ENCODE measurements at places on chromosomes 16 and 17.

- DNase-seq: no peak
Observed at GRCh38 chr16:79843631-79844043, 243.1 kb upstream of the MAF start.

DNA sequence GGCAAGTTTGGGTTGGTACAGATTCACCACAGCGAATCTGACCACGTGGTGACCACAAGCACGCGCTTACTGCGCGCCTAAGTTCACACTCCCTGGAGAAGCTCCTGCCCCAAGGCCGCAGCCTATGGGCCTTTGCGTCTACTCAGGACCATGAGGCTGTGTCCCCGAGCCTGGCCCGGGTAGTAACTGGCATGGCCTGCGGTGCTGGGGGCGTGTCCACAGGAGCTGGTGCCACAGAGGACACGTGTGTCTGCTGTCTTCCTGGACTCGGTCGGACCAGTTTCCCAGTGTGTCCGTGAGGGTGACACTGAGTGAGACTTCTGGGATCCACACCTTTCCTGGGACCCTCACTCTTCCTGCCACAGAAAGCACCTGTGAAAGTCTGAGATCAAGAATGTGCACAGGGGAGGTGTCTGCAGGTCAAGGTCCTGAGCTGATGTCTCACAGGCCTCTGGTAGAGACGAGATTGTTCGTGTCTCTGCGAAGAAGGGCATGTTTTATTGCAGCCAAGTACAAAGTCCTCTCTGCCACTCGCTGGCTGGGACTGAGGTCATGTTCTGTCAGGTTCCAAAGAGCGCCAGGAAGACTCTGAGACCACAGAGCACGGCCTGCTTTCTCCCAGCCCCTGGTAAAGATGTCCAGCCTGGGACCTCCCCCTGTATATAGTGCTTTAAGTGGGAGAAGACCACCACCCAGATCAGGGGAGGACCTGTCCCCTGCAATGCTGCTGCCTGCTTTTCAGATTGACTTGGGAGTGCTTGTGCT is 25.2 kb upstream of the CAPN15 start:
- no peak for DNase-seq

GRCh38 chr17:43530288-43531081 is 15.7 kb downstream of the ETV4 start:
- peak; percentile 90 for DNase-seq

DNA sequence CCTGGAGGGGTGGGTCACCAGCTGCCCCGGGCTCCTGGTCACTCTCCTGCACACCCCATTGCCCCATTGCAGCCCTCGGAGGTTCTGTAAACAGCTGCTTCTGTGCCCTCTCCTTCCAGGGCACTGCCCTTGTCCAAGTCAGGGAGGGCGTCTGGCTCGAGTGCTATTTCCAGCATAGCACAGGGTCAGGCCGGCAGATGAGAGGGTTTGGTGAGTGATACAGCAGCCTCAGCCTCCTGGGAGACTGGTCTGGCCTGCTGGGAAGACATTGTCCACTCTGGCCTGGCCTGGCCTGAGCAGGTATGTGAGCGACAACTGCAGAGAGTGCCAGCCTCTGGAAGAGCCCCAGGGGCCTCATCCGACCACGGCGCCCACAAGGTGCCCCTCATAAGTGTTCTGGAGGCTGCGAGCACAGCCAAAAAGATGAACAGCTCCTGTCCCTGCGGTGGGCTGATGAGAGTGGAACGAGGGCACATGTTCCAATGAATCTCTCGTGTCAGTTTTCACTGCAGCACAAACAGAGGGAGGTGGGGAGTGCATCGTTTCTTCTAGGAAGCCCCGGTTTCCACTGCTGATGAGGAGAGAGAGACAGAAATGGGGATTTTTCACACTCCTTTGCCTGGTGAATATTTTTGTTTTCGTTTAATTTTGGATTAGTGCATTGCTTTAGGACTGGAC is 105.8 kb upstream of the SDK2 start:
- DNase-seq: no peak

DNA sequence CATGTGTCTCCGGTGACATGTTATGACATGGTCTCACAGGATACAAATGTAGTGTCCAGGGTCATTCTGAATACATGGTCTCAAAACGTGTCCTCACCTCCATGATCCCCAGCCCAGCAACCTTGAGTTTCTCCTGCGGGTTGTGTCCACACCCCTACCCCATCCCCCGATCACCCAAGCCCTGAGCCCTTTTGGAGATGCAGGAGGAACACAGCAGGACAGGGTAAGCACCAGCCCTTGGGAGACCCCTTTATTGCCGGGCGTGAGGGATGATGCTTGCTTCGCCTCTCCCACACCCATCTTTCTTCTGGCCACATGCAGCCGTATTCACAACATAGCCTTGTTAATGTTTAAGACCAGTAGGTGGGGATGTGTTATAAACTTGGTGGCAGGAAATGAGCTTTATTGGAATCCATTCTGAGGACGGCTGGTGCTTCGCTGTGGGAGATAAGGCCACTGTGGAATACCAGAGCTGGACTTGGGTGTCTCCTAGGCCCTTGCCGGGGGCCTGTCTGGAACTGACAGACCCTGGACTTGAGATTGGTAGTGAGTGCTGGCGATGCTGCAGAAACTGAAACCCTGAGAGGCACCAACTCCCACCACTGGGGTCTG is 5.5 kb downstream of the TMEM132E start:
- DNase-seq: peak; percentile 57

GRCh38 chr16:55543472-55543871 is 23.0 kb upstream of the CAPNS2 start:
- DNase-seq: peak; percentile 65

DNA sequence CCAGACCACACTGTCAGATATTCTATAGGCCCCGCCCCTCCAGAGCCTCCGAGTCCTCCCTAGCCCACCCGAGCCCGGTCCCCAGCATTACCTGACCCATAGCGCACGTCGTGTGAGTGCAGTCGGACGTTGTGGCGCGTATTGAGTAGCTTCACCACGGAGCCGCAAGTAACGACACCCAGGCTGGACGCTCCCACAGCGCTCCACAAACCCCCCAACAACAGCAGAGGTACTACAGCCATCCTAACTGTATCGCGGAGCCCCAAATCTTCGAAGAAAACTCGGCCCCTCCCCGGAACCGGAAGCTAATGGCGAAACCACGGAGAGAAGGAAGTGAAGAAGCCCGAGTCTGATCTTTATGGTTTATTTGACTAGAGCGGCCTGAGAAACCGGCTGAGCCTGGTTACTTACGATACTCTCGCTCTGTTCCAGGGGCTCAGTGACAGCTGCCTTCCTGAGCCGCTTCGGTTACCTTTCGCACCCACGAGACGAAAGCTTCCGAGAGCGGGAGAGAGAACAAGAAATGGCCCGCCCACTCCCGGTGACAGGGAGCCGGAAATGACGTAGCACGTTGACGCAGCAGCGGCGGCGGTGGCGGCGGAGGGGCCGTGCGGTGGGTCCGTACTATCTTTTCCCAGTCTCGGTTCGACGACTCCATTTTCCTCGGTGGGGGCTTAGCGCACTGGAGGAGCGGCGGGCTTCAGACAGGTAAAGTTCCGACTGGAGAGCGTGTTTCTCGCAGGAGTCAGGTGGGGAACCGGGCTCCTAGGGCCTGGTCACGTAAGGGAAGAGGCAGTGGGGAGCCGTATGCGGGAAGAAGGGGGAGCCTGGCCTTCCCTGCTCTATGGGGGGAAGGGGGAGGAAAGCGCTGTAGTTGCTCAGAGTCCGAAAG is at the start of the genes SDF2 and SUPT6H:
Gene SDF2 (minus strand): TSS at position 272 of the 892 bp plus-strand sequence. CDS start 30 bp downstream, at position 242.
Gene SUPT6H (plus strand): TSS at position 571 of the 892 bp plus-strand sequence. CDS start 11,197 bp downstream, outside the sequence.
- DNase-seq: peak; percentile 84

GRCh38 chr16:12758670-12759558 is 44.8 kb downstream of the CPPED1 start:
- DNase-seq: no peak

DNA sequence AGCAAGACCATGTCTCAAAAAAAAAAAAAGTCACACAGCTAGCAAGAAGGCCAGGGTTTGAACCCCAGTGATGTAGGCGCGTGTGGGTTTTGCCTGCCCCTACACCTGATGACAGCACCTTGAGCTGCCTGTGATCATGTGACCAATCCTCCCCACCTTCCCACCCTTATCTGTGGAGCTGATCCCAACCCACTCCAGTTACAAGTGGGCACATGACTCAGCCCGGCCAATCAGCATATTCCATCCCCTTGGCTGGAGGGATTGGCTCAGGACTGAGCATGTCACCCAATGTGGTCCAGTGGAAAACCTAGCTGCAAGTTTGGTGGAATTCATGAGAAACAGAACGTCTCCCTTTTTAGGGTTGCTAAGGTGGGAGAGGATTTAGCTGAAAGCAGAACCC is 6.6 kb downstream of the TMEM114 start:
- DNase-seq: peak; percentile 23

GRCh38 chr16:85412911-85413520 is 200.1 kb upstream of the GSE1 start:
- DNase-seq: no peak

GRCh38 chr16:67199011-67199807 is at the start of gene ELMO3:
TSS of gene ELMO3 (plus strand) at chr16:67199131. CDS start at chr16:67199327, 196 bp downstream.
- no peak for DNase-seq

- no peak for DNase-seq
Observed at GRCh38 chr17:29038085-29038795, 4.7 kb upstream of the PIPOX start.

DNA sequence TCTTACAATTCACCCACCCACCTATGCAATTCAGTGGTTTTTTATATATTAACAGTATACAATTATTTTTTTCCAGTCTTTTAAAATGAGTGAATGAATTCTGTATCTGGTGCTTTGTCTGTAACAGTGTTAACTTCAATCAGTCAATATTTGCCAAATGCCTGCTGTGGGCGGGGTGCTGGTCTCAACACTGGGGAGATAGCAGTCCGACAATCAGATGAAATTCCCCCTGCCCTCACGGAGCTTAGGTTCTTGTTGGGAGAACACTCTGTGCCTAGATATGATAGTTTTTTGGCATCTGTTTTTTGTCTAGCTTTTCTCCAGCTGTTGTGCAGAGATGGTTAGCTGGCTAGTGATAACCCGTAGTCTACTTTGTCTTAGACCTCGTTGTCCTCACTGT is 201.1 kb downstream of the SNX29 start:
- no peak for DNase-seq

DNA sequence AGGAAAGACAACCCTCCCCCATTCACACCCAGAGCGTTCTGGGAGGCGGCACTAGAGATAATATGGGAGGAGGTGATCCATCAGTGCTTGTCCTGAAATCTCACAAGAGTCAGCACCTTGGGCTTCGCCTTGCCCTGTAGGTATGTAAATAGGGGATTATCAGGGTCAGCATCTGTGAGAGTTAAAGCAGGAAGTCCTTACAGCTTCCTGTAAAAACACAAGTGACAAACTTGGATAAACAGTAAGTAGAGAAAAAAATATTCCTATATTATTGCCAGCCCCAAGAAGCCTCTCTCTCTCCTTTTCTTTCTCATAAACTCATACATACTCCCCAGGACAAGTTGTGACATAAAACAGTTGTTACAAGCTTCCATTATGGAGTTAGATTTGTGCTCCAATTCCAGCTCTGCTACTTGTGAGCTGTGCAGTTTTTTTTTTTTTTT is 187.7 kb downstream of the MAF start:
- no peak for DNase-seq

GRCh38 chr17:9208381-9209105 is 187.2 kb downstream of the NTN1 start:
- DNase-seq: no peak

DNA sequence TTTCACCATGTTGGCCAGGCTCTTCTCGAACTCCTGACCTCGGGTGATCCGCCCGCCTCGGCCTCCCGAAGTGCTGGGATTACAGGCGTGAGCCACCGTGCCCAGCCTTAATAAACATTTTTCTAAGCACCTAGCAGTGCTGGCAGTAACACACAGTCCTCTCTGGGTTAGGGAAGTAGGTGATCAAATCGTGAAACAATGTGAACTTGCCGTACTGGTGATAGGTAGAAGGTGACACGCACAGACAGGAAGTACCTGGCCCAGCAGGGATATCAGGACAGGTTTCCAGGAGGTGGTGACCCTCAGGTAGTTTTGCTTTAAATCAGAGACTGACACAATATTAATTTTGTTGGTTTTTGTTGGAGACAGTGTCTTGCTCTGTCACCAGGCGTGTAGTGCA is 4.5 kb downstream of the PLD2 start:
- DNase-seq: no peak

DNA sequence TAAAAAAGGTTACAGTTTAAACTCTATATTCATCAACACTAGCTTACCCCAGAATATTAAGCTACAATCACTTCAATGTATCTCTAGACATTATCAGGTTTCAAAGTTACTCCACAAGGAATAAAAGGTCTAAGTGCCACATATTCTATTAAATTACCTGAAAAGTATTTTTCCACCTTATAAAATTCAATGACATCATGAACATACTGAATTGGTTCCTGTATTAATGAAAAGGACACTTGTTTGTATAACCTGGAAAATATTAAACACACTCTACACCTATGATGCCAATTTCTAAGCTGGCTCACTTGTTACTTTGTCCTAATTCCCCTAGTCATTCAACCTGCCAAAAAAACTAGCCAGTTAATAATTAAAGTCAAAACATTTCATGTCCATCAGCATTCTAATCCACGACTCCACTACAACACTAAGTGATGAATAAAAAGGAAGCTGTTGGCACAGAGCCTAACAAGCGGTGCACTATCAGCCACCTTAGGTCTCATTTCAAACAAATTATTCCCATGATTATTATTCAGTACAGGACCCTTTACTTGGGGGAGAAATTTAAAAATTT is 12.2 kb downstream of the MED13 start:
- DNase-seq: no peak

- DNase-seq: peak; percentile 79
Observed at GRCh38 chr16:588639-588888, 1.3 kb upstream of the RAB40C start.

DNA sequence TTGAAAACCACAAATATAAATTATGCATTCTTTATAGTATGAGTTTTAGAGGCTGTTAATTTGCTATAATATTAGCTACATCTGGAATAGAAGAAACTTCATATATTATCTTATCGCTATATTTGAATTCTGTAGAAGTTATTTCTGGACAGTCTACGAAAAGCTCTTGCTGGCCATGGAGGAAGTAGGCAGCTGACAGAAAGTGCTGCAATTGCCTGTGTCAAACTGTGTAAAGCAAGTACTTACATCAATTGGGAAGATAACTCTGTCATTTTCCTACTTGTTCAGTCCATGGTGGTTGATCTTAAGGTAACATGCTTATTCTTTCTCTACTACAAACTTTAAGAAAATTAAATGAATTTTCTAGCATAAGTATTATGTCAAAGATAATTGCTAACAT is 96.8 kb downstream of the OMG start:
- no peak for DNase-seq

- DNase-seq: peak; percentile 94
Observed at GRCh38 chr16:12067714-12068401, 91.3 kb downstream of the SNX29 start.

- no peak for DNase-seq
Observed at GRCh38 chr17:67687511-67687910, 30.2 kb upstream of the NOL11 start.

Data from choroid plexus epithelial cell (primary cell).